GM13976 (cell line): ENCODE measurements at places on chromosomes 7 and 10.

- no peak for DNase-seq
Measured at GRCh38 chr7:145431834-145432233, 596.0 kb upstream of the TPK1 start.

GRCh38 chr7:29764227-29764626, 42.1 kb upstream of the WIPF3 start:
- no peak for DNase-seq

- peak; percentile 88 for DNase-seq
Measured at GRCh38 chr7:155412416-155413253, 45.3 kb upstream of the EN2 start.

DNA sequence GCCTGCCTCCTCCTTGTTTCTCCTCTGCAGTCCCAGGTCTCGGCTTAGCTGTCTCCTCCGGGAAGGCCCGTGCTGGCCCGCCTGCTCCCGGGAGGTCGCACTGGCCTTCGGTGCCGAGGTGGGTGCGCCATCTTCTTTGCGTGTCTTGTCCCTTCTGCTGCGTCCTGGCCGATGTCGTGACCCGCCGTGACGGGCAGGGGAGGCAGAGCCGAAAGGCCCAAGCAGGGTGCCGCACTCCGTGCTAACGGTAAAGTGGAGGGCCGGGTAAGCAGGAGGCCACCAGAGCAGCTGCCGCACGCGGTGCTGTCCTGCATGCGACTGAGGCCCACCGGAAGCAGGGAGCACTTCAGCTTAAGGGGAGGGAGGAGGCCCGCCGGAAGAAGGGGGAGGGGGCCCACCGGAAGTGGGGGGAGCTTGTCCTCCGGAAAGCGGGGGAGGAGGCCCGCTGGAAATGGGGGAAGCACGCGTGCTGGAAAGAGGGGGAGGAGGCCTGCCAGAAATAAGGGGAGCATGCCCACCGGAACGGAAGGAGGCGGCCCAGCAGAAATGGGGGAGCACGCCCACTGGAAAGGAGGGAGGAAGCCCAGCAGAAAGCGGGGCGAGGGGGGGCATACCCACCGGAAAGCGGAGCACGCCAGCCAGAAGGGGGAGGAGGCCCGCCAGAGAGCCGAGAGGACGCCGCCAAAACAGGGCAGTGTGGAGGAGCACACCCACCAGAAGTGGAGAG, 71.4 kb downstream of the PROSER2 start:
- no peak for DNase-seq

- peak; percentile 81 for DNase-seq
Measured at GRCh38 chr10:99532687-99533495, at the start of gene NKX2-3. Gene NKX2-3 (plus strand): TSS chr10:99532942. CDS start chr10:99533132, 190 bp downstream.

GRCh38 chr10:7121154-7121797, 289.6 kb downstream of the SFMBT2 start:
- peak; percentile 75 for DNase-seq

DNA sequence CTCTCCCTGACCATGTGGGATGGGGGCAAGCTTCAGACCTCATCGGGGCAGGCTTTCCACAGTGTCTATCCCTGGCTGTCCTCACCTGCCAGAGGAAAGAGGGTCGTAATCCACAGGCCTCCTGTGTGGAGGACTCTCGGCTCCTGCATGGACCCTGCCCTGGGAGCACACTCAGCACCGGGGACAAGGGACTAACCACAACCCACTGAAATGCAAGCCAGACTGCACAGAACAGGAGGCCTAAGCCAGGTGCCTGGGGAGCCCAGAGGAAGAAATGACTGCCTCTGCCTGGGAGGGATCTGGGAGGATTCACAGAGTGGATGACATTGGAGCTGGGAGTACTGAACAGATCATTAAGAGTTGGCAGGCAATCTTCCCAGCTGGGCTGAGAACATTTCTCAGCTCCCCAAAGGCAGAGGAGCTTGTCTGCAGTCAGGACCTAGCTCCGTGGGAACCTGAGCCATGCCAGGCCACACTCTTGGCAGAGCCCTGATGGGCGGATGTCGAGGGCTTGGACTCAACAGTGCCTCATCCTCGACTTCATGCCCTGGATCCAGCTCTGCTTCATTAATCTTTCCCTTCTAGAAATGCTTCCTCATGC, 213.4 kb downstream of the USP6NL start:
- no peak for DNase-seq

- DNase-seq: no peak
Measured at GRCh38 chr10:99279626-99280111, 44.0 kb upstream of the HPSE2 start.

DNA sequence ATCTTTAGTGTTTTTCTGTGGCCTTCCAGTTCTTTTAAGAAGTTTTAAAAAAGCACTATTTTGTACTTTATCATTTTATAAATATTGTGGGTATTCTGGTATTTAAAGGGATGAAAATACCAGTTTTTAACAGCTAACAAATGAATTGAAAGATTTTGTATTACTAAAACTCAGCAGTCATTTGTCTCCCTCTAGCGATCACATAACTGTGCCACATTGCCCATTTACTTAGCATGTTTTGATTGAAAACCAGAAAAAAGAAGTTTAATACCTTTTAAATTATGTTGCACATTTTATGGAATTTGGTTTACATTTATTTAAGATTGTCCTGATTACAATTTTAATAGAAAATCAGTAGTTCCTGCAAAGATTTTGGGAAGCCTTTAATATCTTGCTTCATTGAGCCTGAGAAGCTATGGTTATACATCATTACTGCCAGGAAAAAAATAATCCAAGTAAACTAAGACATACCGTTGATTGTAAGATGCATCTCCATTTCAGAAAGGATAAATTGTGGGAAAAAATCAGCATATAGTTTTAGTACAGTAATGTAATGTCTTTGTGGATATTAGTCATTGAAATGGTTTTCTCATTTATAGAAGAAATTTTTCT, 34.9 kb downstream of the TAX1BP1 start:
- DNase-seq: no peak

DNA sequence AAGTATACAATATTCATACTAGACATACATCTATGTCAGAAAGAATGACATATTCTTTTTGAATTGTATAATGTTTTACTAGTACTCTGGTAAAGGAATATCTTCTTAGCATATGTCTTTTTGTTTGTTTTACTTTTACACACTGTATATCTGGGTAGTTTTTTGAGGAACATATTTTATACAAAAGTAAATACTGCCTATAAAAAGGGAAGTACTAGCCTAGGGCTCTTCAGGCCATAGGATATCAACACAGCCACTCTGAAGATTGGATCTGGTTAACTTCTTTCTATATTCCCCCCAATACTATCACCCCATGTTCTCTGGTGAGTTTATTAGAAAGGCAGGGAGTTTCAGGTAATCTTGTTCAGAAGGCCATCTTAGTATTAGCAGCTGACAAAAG, 134.6 kb downstream of the ZNF438 start:
- DNase-seq: no peak

GRCh38 chr7:11579141-11579540, 252.9 kb downstream of the THSD7A start:
- DNase-seq: no peak
